Astrocyte of the hippocampus (primary cell): ENCODE measurements at places on chromosomes 3 and 15.
A peak's percentile ranks its signal among the peaks of the same experiment; 100 is the strongest.

DNA sequence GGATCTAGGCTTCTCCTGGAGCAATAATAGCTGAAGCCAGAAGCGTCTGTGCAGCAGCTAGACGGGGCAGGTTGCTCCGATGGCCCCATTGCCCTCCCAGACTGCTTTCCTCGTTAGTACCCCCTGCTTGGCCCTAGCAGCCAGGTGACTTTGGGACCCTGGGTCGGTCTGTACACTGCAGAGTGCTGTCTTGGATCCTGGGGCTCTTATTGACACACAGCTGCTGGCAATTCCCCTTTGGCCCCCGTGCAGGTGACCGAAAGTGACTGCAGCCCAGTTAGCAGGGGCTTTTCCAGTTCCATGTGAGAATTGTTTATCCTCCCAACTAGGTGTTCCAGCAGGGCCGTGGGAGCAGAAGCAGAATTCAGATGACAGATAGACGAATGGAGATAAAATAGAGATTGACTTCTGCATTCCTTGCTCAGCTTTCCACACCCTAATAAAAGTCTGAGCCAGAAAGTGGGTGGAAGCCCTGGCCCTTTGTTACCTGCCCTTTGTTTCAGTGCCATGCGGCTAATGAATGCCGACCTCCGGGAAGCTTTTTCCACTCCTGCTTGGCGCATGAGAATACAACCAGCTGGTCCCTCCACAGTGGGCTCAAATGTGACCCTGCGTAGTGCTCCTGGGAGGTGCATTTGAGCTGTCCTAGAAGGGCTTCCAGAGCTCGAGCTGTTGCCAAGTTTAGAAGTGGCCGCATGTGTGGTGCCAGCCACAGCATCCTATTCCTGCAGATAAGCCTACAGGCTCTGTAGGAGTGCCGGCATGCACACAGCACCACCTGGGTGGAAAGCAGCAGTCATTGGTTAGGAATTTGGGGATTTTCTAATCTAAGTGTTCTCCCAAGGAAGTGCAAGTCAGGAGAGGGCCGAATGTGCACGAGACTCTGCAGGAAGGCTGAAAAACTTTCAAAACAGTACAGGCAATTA is 94.4 kb downstream of the SLCO3A1 start:
- DNase-seq = peak; percentile 81

GRCh38 chr3:82259994-82260393 is 498.5 kb upstream of the GBE1 start:
- no peak for DNase-seq

DNA sequence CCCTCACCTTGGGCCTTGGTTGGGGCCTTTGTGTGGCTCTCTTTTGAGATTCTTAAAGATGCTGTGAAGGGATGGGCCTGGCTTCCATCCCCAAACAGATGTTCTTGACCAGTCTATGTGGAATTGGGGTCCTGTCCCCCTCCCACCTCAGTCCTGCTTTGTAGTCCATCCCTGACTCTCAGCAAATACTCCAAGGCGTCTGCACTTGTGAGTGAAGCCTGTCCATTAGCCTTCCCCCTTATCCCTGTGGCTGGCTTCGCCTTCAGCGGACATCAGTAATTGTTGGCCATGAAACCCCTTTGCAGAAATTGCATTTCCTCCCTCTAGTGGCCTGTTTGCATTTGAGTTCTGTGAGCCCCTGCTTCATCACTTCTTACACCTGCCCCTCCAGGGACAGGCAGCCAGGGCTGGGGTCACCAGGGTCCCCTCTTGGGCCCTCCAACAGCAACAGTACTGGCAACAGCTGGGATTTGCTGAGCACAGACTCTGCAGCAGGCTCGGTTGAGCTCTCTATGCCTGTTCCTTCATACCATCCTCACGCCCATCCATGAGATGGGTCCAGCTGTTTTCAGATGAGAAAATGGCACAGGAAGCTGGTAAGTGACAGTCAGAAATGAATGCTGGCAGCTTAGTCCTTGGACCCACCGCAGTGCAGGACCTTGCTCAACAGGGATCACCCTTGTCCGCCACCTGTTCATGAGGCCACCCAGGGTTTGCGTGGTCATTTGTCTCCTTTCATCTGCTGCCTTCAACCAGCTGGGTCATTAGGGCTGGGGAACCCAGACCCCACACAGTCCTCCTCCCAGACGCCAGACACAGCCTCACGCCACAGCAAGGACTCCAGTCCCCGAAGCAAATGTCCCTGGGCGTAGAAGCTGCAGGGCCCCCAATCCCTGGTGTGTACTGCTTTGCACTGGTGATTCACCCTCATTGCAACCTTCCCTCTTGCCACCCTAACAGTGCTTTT is 8.9 kb upstream of the LRRK1 start:
- DNase-seq = no peak

DNA sequence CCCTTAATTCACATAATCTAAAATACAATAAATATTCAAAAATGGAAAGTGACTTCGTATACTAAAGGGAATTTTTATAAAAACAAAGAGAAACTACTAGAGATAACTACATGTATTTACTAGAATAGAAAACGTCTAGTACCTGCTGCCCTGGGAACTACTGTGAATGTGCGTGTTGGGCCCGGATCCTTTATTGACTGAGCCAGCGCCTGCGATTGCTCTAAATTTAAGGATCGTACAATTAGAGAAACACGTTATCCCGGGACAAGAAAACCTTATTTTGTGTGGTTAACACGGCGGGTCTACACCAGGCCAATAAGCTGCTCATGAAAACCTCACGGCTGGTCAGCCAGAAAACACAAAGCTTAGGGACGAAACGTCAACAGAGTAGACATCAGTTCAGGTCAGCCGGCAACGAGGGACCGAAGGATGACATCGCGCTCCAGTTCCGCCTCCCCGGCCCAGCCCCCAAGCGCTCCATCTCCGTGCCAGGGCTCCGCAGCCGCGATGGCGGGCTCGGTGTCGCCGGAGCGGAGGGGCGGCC is 555 bp downstream of the TM2D3 start:
- DNase-seq = no peak

DNA sequence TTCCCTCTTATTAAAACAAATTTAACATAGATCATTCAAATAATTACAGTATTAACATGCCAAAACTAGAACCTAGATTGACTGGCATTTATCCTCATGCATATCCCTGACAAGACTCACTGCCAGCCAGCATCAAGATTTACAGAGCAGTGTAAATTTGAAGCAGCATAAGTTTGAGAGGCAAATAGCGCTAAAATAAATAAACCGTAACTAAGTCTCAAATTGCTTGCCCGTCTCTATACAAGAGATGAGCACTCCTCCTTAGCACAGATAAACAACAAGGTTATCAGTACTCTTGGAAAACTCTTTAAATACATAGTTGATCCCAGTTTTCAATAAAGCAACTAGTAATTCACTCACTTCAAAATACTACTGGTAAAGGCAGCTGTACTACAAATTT is 29.6 kb downstream of the MSL2 start:
- no peak for DNase-seq

DNA sequence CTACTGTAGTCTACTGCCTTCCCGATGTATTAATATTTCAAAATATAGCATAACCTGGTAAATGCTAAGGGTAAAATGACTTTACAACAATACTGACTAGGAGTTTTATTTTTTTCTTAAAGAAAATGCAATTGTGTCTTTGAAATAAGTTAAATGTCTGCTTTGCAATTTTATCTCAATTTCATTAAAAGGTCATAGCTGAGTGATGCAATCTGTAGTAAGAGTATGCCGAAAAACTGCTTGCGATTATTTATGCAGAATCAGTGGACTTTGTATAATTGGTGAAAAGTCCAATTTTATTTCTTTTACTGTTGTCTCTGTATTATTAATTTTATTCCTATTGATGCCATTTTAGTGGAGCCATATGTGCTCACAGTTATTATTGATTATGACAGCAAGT is 1143.6 kb upstream of the EPHA6 start:
- no peak for DNase-seq

DNA sequence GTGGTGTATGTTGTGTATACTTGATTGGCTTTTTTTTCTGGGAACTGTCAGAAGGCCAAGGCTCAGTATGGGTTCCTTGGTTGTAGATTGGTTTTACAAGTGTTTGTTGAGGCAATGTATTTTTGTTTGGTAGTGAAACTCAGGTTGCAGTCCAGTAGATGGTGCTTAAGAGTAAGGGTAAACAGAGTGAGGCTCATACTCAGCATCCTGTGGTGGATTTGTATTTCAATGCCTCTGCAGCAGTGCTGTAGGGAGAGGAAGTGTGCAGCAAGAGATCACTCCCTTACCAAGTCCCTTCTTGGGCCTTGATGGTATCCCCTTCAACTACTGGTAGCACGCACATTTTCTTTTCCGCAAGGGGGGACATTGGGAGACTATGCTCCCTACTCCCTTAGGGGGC is 428.5 kb upstream of the CNTN3 start:
- no peak for DNase-seq

- peak; percentile 69 for DNase-seq
These were observed 110.5 kb upstream of the GAP43 start for GRCh38 chr3:115512565-115513415.

DNA sequence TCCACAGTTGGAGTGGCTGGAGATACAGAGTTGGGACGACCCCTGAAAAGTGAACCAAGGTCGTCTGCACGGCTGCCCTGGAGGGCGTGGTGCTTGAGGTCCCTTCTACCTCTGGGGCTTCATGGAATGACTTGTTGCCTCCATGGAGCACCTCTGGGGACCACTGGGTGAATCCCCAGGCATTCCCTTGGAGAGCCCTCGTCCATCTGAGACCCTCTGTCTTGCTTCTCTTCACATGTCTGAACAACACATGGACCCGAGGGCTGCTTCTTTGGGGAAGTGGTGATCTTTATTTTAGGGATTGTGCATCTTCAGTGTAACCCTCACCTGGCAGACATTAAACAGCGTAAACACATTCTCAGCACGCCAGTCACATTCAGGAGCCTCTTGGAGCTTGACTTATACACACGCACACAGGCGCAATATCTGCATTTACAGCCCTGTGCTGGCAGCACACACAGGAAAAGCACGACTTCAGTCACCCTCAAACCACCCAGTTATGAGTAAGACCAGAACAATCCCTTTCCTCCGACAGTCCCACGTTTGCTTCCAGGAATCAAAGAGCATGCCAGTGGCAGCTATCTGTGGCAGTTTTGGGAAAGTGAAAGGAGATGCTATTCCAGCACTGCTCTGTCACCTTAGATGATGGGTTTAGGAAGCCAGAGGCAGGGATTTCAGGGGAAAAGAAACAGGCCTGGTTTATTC is 12.6 kb downstream of the FAM107A start:
- peak; percentile 87 for DNase-seq

DNA sequence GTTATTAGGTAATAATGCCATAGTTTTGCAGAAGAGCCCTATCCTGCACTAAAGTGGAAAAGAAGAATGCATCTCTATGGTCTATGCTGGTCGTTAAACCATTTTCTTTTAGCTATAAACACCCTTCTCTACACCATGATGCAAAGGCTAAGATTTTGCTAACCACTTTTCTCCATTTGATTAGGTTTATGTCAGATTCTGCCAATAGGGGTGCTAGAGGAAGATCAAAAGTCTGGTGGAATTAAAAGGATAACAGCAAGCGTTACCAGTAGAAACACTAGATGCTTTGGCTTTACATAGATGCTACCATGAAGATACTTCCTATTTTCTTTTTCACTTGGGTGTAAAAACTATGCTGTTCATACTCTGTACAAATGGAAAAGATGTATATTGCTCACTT is 669.8 kb upstream of the ARPP21 start:
- no peak for DNase-seq

GRCh38 chr3:4525560-4526223 is 32.5 kb downstream of the ITPR1 start:
- no peak for DNase-seq

DNA sequence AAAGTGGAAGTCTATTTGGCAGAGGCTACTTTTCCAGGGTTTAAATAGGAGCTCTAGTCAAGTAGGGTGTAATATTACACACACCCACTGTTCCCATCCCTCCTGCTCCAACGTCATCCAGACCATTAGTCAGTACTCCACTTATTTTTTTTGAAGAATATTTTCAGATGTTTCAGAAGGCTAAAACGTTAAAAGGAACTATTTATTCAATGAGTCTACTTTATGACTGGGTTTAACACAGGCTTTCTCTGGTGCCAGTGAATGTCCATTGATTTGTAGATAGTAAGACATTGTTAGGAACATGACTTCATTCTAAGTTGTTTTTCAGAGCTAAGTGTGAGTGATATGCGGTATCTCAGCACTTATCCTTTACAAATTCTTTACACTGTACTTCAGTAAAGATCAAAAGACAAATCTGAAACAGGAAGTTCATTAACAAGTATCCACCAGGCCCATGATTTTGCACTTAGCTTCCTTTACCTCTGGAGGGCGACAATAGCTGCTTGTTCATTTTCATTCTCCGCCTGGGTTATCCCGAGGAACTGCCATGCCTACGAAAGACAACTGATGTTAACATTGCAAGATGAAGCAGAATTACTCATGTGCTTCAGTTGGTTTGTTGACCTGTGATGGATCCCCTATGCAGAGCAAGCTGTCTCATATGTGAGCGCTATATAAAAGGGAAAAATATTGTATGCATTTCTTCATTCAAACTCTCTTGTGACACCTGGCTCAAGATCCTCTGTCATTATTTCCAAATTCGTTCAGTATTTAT is 158.7 kb downstream of the USP13 start:
- DNase-seq = peak; percentile 82

- peak; percentile 38 for DNase-seq
These were observed 63.9 kb upstream of the HES1 start for GRCh38 chr3:194072097-194072428.

DNA sequence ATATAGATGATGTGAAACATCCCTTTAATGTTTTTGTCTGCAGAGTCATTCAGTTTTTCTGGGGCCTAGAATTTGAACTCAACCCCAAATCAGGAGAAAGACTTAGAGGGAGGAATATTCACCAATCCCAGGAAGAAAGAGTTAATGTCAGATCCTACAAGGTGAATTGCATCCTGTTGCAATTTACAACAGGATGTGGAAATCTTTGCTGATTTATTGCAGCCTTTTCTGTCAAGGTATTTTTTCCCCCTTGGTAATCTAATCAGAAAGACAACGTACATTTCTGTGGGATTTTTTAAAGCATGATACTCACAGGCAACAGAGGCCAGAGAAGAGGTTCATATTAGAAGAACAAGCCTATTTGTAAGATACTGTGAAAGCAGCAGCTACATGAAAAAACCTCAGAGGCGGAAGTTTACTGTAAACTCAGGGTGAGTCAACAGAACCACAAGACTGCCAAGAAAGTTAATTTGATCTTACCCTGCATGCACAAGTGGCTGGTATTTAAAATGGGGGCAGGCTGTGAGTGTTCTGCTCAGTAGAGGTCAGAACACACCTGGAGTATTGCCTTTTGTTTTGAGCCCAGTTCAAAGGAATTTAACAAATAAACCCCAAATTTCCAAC is 531.9 kb downstream of the AGBL1 start:
- DNase-seq = peak; percentile 80

- DNase-seq = no peak
These were observed 24.9 kb upstream of the C3orf80 start for GRCh38 chr3:160200353-160200752.

DNA sequence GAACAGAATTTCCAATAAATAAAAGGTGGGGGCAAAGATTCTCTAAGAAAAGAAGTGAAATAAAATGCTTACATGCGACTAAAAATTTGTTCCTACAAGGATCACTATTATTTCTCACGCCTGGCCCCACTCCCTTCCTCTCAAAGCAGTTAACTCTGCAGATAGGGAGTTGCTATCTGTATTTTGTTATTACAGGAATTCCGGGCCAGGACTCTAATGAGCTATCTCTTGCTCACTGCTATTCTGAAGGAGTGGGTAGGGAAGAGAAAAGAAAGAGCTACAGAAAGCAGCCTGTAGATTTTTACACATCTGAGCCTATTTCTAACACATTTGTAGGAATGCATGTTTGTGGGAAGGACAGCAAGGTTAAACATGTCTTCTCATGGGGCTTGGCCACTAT is 140.4 kb downstream of the PCCB start:
- DNase-seq = no peak
